ENCODE measurements at places on chromosomes 1 and 21.

- DNase-seq, result no peak
Observed at GRCh38 chr1:154407198-154408091, 2.3 kb downstream of the IL6R start.

- peak; percentile 83 for DNase-seq
Observed at GRCh38 chr1:234844479-234845031, 234.6 kb upstream of the IRF2BP2 start.

DNA sequence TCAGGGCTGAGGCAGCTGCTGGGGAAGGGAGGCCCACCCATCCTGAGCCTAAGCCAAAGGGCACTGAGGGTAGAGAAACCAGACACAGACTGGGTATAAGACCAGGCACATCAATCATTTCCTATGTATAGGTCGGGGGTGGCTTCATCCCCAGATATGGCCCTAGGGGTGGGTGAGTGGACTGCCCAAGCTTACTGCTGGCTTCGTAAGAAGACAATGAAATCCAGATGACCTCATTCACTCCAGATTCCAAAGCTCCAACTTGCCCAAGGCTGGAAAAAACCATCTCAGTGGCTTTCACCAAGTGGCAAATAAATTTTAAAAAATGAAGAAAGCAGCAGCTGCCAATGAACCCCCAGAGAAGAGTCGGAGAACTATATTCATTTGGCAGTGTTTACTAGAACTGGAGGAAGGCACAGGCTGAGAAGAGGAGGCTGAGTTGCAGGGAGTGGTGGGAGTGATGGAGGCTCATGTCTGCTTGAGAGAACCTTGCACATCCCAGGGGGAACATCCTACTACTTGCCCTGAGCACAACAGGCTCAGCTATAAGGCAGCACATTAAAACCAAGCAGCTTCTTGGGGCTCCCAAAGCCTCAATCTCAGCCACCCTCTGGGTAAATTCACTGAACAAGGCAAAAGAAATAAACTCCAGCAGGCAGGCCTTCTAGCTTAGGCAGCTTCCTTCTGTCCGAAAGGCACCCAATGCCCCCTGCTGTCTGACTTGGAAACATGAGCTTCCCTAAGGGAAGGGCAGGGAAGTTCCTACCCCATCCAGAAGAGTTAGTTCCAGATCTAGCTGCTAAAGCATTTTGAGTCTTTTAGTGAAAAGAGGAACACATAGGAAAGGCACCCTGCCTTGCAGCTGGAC, 14.1 kb downstream of the PEA15 start:
- DNase-seq, result peak; percentile 72

GRCh38 chr1:39625462-39626273, 13.8 kb downstream of the HEYL start:
- DNase-seq, result peak; percentile 53

GRCh38 chr1:198657550-198658064, 18.8 kb downstream of the PTPRC start:
- peak; percentile 98 for DNase-seq

GRCh38 chr1:247112479-247112781, 8.3 kb upstream of the ZNF669 start:
- DNase-seq, result no peak

- no peak for DNase-seq
Observed at GRCh38 chr1:6833804-6834203, 48.5 kb downstream of the CAMTA1 start.

DNA sequence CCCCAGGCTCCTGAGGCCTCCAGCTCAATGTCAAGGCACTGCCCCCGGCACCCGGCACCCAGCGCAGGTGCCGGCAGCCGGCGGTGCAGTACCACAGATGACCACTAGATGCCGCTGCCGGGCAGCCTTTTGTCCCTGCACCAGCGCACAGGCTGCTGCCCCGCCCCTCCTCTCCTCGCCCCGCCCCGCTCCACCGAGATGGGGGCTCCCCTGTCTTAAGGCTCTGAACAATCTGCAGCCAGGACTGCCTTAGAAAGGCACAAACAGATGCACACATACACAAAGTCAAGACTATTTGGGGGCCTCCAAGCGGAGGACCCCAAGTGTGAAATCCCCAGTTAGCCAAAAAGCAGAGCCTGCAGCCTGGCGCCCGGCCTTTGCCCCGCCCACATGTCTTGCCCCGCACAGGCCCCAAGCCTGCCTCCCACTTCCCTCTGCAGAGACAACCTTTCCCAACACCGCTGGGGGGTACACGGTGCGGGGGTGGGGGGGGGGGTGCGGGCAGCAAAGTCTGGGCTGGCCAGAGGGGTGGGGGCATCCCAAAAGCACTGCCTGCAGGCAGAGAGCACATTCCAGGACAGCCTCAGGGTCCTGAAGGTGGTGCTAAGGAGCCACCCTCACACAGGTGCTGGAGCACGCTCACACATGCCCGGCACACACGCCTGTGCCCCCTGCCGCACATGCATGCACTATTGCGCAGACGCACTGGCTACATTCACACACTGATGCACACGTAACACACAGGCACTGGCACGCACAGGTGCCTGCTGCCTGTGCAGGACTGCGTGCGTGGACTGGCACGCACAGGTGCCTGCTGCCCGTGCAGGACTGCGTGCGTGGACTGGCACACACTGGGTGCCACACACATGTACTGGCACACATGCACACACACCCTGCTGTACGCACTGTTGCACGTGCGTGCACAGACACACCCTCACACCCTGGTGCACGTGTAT, 37.1 kb downstream of the ARHGEF16 start:
- peak; percentile 43 for DNase-seq

Data from fibroblast of skin of back (primary cell).